Uterus (tissue), 4 donors: ENCODE measurements at places on chromosomes 7 and 10. TPM values are rescaled to one million over a fixed set of nuclear protein-coding genes. Genes with fewer than 3 reads are reported as not detected.

Gene ZNF485
- 6.8 TPM for total RNA-seq

Gene SPDYE5
- not detected for total RNA-seq

Gene NOS3
- 7.4 TPM for total RNA-seq

Gene SYCE1
- not detected for total RNA-seq

Gene CCDC3
- total RNA-seq: 37.4 TPM

Gene GBX1
- not detected for total RNA-seq

Gene AKR1C4
- total RNA-seq: not detected

Gene RGR
- total RNA-seq: not detected

Gene CALHM1
- total RNA-seq: not detected

Gene AOC1
- 0.29 TPM for total RNA-seq

Gene FAM25A
- total RNA-seq: not detected

Gene NXPH1
- total RNA-seq: not detected

Gene DMBT1
- total RNA-seq: under 0.01 TPM

Gene GRM8
- 3.9 TPM for total RNA-seq

Gene OPN1SW
- not detected for total RNA-seq

DNA sequence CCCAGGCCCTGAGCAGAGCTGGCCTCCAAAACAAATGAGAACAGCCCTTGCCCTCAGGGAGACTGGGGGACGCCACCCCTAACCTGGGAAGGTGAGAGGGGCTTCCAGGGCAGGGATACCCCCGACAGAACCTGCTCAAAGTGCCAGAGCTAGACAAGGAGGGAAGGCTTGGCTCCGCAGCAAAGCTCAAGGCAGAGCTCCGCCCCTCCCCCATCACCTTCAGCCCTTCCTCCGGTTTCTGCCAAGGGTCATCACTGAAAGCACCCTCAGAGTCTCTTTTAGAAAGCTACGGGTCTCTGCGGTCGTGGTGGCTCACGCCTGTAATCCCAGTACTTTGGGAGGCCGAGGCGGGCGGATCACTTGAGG, 73.4 kb upstream of the CUX1 start:
- DNase-seq: no peak

GRCh38 chr10:4280461-4281189, 495.6 kb upstream of the KLF6 start:
- no peak for DNase-seq

DNA sequence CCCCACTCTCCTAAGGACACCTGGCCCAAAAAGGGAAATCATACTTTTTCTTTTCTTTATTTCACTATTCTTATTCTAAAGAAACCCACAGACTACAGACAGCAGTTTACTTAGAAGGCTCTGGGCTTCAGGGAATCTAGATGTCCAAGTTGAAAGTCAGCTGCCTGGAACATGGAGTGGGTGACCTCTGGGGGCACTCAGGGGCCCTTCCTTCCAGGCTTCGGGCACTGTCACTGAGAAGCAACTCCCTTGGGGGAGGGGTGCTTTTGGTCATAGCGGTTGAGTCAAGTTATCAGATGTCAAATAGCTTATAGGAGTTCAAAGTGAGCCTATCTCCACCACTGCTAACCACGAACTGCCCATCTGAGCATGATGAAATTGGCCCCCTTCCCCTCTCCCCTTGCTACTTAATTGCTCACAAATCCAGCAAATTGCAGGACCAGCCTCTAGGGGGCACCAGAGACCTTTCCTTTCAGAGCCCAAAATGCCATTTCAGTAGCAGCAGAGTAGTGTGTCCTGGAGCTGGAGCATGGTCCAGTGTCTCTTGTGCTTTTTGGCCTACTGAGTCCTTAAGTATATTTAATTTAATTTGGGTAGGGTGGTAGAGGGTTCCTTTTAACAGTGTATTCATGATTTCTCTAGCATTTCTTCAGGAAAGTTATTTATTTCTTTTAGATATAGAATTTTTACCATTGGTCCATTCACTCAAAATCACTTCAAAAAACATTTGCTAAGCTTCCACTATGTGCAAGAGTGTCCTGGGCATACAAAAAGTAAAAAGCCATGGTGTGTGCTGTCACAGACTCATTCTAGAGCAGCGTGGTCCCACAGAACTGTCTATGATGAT, 463.8 kb downstream of the KCNMA1 start:
- peak; percentile 74 for DNase-seq

GRCh38 chr10:47379445-47379785, 4.7 kb downstream of the ZNF488 start:
- DNase-seq: no peak

GRCh38 chr10:4270116-4270515, 485.1 kb upstream of the KLF6 start:
- no peak for DNase-seq

GRCh38 chr10:20817116-20817515, 80.0 kb downstream of the NEBL start:
- no peak for DNase-seq

GRCh38 chr10:34938399-34938670, 123.2 kb upstream of the PARD3 start:
- no peak for DNase-seq

GRCh38 chr7:22196429-22196828, 160.5 kb downstream of the RAPGEF5 start:
- DNase-seq: no peak

GRCh38 chr7:132557489-132558044, 18.7 kb downstream of the PLXNA4 start:
- no peak for DNase-seq

DNA sequence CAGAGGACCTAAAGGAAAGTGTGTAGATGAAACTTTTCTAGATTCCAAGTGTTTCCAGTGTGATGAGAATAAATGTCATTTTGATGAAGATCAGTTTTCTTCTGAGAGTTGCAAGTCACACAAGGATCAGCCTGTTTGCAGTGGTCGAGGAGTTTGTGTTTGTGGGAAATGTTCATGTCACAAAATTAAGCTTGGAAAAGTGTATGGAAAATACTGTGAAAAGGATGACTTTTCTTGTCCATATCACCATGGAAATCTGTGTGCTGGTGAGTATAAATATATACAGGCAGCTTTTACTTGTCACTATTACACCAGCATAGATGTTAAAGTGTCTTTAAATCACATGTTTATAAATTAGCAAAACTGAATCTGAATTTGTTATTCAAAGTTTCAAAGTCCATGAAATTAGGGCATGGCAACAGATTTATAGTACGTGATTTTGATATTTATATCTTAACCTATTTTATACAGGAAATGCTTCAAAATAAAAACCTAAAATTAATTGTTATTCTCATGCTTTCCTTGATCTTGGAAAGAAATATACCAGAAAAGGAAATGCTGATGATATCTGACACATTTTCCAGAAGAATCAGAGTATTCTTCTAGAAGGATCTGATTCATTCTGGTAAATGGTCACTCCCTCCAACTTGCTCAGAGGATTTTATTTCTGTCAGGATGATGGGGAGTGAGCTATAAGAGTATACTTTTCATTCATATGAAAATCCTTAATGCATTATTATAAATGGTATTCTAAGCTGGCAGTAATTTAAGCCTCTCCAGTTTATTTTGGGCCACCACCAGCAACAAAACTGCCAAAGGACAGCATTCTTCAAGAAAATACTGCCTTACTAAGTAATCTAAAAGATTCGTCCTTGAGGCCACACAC, 71.4 kb downstream of the ITGB8 start:
- no peak for DNase-seq

- DNase-seq: no peak
Observed at GRCh38 chr10:130180416-130180815, 44.2 kb downstream of the GLRX3 start.

DNA sequence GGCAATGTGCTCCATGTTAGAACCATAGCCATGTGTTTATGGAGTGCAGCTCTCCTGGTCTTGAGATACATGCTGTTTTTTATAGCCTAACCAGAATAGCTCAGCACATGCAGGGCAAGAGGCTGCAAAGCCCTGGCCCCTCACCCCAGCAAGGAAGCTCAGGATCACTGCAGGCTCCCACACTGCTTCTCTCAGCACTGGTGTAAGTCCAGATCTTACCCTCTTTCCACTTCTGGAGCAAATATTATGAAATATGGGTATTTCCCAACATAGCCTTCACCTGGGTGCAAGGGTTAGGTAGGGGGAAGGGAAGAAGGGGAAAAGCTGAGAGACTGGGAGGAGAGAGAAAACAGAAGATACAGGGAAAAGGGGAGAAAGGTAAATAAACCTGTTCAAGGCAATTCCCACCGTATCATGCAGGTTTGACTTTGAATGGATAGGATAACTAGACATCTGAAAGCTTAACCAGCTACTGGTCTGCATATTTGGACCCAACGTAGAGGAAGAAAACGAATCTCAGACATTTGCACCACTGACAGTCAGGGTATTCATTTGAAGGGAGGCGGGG, 19.7 kb downstream of the SKIDA1 start:
- no peak for DNase-seq

DNA sequence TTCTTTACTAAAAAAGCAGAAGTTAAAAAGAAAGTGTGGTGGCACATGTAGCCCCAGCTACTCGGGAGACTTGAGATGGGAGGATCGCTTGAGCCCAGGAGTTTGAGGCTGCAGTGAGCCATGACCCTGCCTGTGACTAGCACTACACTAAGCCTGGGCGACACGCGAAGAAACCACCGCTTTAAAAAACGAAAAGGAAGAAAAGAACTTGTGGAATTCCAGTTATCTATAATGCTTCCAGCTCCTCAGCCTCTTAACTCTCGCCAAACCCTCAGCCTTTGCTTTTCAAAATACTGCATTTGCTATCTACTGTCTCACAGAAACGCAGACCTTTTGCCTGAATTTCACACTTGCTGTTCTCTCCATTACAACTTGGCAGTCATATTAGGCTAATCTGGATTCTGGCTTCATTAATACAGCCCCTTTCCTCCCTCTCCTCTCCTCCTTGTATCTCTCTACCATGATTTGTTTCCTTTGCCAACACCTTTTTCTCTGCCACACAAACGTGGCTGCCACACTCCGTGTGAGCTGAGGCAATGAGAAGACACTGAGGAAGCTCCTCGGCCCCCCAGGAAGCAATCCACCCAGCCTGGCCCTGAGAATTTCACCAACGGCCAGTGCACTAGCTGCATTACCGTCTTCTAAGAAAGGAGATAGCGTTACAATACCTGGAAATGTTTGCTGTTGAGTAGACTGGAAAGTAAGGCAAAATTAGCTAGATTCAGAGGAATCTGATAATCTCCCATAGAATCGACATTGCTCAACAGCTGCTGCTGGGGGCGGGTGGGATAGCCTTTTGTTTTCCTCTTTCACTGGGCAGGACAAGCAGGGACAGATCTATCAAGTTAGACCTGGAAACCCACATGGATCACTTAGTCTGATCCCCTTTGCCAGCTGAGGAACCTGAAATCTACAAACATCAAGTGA, 37.2 kb downstream of the CALML5 start:
- no peak for DNase-seq

DNA sequence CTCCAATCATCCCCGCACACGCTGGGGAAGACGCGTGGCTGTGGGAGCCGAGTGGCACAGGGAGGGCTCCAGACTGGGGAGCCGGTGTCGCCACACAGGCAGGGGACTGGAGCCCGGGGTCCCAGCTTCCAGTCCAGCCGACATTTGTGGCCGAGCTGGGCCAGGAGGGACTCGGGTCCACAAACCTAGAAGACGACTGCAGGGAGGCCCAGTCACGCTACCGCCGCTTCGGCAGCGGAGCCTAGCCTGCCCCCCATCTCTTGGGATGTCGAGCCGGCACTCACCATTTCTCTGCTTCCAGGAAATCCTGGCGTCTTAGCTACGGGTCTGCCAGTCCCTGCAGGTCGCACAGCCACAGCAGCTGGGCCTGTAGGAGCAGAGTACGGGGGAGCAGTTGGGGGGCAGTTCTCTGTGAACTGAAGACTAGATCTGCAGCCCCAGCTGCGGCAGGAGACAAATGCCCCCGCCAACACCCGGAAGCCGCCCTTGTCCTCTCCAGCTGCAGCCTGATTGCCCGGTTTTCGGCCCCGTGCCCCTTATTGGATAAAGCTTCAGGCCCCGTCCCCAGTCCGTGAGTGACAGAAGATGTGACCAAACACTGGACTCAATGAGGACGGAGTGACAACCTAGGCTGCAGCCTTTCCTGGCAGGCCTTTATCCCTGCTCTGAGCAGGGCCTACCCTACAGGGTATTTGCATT, 270.7 kb downstream of the ZNF33B start:
- DNase-seq: peak; percentile 55

- no peak for DNase-seq
Observed at GRCh38 chr10:69497611-69498390, 46.5 kb downstream of the TSPAN15 start.

- no peak for DNase-seq
Observed at GRCh38 chr7:142646386-142647140, 102.7 kb upstream of the PRSS1 start.

GRCh38 chr10:65497837-65498236, 1428.0 kb upstream of the LRRTM3 start:
- DNase-seq: no peak

DNA sequence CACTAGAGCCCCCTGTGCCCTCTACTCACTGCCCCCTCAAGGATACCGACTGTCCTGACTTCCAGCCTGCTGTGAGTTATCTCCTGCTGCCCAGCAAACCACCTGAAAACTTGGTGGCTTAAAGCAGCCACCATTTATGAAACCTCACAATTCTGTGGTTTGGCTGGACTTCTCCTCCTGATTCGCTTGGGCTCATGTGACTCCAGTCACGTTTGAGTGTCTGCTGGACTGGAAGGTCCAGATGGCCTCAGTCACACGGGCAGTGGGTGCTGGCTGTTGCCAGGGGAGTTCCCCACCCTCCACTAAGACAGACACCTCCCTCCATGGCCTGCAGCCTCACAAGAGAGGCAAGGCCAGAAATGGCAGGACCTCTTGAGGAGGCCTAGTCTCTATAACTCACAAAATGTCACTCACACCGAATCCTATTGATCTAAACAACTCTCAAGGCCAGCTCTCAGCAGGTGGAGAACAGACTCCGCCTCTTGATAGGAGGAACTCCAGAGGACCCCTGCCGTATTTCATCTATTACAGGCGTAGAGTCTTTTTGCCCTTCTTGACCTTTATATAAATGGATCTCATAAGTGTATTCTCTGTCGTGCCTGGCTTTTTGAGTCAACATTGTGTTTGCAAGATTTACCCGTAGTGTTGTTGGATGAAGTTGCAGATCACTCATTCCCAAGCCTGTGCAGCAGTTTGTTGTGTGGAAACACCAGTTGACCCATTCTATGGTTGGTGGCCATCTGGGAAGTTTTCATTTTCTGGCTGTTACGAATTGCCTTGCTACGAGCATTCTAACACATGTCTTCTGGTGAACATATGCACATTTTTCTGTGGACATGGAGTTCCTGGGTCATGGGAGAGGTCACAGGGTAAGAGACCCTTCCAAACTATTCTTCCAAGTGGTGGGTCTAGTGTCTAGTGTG, 48.3 kb downstream of the ZMIZ1 start:
- DNase-seq: no peak

DNA sequence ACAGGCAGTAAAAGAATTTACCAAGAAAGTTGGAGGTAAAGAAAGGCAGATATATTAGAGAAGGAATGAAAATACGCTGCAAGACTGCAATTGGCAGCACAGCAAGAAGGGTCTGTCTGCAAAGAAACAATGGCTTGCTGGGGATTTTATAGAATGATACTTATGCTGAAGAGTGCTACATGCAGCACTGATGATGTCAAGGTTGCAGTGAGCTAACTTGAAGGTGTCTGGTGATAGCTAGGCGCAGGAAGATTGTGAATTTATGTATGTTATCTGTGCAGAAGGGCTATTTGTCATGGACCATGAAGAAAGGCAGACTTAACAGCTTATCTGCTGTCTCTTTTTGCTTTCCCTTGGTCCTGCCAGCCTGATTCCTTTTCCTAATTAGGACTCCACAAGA, 319.3 kb upstream of the KMT2E start:
- DNase-seq: no peak
